T-cell (primary cell): ENCODE measurements at places on chromosomes 6 and 20.

- no peak for DNase-seq
- no peaks in the 10 kb centered on the region for H3K4me1 ChIP-seq
- no peaks in the 10 kb centered on the region for H3K27me3 ChIP-seq
- no peak overlapping the region for H3K4me3 ChIP-seq
- no peak overlapping the region for H3K27ac ChIP-seq
- peaks cover 14% of the 10 kb centered on the region for H3K36me3 ChIP-seq
These were observed 4.1 kb downstream of the MCCD1 start for GRCh38 chr6:31532644-31533454.

DNA sequence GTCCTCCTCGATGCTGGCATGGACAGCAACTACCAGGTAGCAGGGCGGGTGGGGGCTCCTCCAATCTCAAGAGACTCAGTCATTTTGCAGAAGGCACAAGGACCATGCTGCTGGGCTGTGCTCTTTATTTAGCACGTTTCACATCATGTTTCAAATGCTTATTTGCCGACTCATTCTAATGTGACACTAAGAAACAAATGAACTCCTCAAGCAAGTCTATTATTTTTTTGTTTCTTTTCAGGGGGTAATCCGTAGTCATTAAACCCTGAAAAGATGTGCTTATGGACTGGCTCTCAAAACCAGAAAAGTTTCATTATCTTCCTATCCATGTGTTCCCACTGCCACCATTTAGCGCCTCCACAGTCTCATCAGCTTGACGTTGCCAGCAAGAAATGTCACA lies 92.9 kb downstream of the ANKS1A start:
- no peak overlapping the region for H3K27ac ChIP-seq
- H3K4me1 ChIP-seq, result no peaks in the 10 kb centered on the region
- no peak overlapping the region for H3K4me3 ChIP-seq
- DNase-seq, result no peak
- H3K36me3 ChIP-seq, result peaks cover 9% of the 10 kb centered on the region

DNA sequence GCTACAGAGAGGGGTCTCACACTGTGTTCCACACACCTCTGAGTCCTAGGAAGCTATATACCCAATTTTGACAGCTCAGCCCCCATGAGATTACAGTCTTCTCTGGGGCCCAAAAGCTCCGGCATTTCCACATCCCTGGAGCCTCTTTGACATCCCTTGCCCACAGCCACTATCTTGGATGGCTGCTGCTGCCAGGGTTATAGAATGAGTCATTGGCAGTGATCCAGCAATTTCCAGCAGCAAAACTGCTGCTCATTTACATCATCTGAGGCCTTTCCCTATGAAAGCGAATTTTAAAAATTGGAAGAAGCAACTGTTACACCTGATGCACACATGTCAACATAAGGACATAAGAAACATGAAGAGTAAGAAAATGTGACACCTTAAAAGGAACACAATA lies 590.7 kb downstream of the MEI4 start:
- no peaks in the 10 kb centered on the region for H3K27me3 ChIP-seq
- H3K4me1 ChIP-seq, result no peaks in the 10 kb centered on the region
- H3K36me3 ChIP-seq, result no peaks in the 10 kb centered on the region
- H3K27ac ChIP-seq, result no peak overlapping the region
- DNase-seq, result no peak
- H3K4me3 ChIP-seq, result no peak overlapping the region

- no peaks in the 10 kb centered on the region for H3K4me1 ChIP-seq
- H3K36me3 ChIP-seq, result no peaks in the 10 kb centered on the region
- DNase-seq, result no peak
- H3K4me3 ChIP-seq, result no peak overlapping the region
- no peaks in the 10 kb centered on the region for H3K27me3 ChIP-seq
These were observed 228.3 kb downstream of the SLC35F1 start for GRCh38 chr6:118135371-118135770.

GRCh38 chr6:28401172-28401571 lies 1.6 kb upstream of the ZSCAN12 start:
- H3K4me1 ChIP-seq, result peaks cover 21% of the 10 kb centered on the region
- DNase-seq, result no peak
- H3K27ac ChIP-seq, result no peak overlapping the region
- H3K4me3 ChIP-seq, result no peak overlapping the region

- DNase-seq, result no peak
- no peak overlapping the region for H3K4me3 ChIP-seq
- H3K27ac ChIP-seq, result no peak overlapping the region
- no peaks in the 10 kb centered on the region for H3K4me1 ChIP-seq
- H3K27me3 ChIP-seq, result no peaks in the 10 kb centered on the region
These were observed 134.8 kb upstream of the PRDM1 start for GRCh38 chr6:105951322-105951721.

- H3K27ac ChIP-seq, result no peak overlapping the region
- no peaks in the 10 kb centered on the region for H3K4me1 ChIP-seq
- no peaks in the 10 kb centered on the region for H3K27me3 ChIP-seq
- no peak for DNase-seq
These were observed 46.4 kb upstream of the COL21A1 start for GRCh38 chr6:56293781-56294180.

DNA sequence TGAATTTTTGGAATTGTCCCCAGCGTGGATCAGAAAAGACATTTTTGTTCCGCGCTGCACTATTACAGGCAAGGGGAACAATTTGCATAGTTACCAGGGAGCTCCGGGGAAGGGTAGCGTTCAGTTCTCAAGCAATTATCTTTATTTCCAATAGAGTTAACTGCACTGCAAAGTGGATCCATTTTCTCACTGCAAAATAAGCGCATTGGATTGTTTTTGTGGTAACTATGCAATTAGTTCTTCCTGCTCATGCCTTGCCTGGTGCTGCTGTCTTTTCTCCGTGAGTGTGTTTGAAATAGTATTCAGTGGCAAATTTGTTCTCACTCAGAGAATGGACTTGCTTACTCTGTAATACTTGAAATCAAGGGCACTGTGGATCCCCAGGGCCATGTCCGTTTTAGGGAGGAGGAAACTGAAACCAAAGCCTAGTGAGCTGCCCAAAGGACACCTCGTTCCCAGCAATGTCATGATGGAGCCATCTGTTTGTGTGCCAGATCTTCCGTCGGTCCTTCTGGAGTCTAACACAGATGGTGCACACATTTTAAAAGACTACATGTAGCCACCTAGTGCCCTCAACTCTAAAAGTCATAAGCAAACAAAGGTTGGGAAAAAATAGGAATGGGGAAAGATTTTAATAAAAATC lies 7.4 kb upstream of the PCK1 start:
- H3K27ac ChIP-seq, result no peak overlapping the region
- H3K4me1 ChIP-seq, result no peaks in the 10 kb centered on the region
- no peak overlapping the region for H3K4me3 ChIP-seq
- peaks cover 13% of the 10 kb centered on the region for H3K27me3 ChIP-seq

GRCh38 chr6:25137480-25137879 lies 141.7 kb upstream of the CARMIL1 start:
- no peak for DNase-seq
- H3K27me3 ChIP-seq, result no peaks in the 10 kb centered on the region
- H3K27ac ChIP-seq, result peak overlapping the region; percentile 91
- peaks cover 19% of the 10 kb centered on the region for H3K4me1 ChIP-seq
- peak overlapping the region; percentile 83 for H3K4me3 ChIP-seq

- H3K36me3 ChIP-seq, result no peaks in the 10 kb centered on the region
- no peak for DNase-seq
- H3K4me3 ChIP-seq, result no peak overlapping the region
- H3K27ac ChIP-seq, result no peak overlapping the region
- H3K4me1 ChIP-seq, result no peaks in the 10 kb centered on the region
These were observed 390.6 kb upstream of the MAP3K7 start for GRCh38 chr6:90977513-90977912.

- no peak overlapping the region for H3K27ac ChIP-seq
- H3K4me3 ChIP-seq, result no peak overlapping the region
- no peak for DNase-seq
- no peaks in the 10 kb centered on the region for H3K36me3 ChIP-seq
These were observed 81.6 kb downstream of the ZNF217 start for GRCh38 chr20:53512076-53512475.

DNA sequence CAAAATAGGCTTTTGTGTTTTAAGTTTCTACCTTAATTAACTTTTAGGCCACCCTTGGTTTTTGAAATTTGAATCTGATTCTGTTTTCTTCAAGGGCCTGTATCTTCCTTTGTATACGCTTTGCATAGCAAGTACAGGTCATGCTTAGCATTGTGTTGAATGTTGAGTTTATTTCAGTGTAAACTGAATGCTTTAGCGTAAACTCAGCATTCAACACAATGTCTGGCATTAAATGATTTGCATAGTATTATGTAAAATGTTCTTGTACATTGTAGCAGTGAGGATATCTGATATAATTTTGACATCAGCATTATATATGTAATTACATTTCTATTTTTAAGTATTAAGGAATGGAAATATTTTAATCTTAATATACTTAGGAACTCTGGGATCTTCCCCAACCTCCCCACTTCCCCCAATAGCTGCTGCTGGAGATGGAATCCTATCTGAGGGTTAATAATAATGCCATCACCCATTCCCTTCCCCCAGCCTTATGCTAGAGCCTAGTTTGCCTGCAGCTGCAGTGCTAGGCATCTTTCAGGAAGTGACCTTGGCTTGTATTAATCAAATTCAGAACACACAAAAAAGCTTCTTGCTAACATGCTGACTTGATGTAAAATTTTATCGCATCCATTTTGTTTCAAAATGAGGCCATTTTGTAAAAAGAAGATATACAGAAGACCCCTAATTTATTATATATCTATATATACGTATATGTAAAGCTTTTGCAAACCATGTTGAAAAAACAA lies 73.1 kb downstream of the NCOA3 start:
- H3K4me3 ChIP-seq, result no peak overlapping the region
- H3K36me3 ChIP-seq, result peaks cover 5% of the 10 kb centered on the region
- peaks cover 17% of the 10 kb centered on the region for H3K4me1 ChIP-seq
- DNase-seq, result no peak

GRCh38 chr20:64156886-64157875 lies 7.1 kb upstream of the MYT1 start:
- DNase-seq, result no peak
- H3K27ac ChIP-seq, result no peak overlapping the region
- no peak overlapping the region for H3K4me3 ChIP-seq
- H3K36me3 ChIP-seq, result no peaks in the 10 kb centered on the region
- H3K4me1 ChIP-seq, result no peaks in the 10 kb centered on the region

DNA sequence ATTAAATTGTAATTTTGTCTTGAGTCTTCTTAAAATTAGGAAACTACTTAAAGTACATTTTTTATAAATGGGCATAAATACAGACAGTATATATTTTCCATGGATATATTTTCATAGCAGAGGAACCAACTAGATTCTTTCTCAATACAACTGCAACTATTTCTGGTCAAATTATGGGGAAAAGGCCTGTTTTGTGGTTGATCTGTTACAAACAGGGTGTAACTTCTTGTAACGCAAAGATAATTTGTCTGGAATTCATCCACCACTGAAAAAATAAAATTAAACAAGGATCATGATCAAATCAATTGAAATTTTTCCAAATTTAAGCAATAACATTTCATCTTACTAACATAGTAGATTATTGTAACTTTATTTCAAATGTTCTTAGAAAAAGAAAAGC lies 67.2 kb upstream of the RNF146 start:
- no peaks in the 10 kb centered on the region for H3K36me3 ChIP-seq
- no peaks in the 10 kb centered on the region for H3K4me1 ChIP-seq
- no peak overlapping the region for H3K4me3 ChIP-seq
- H3K27me3 ChIP-seq, result peaks cover 2% of the 10 kb centered on the region
- no peak overlapping the region for H3K27ac ChIP-seq
- no peak for DNase-seq

- no peaks in the 10 kb centered on the region for H3K27me3 ChIP-seq
- no peak overlapping the region for H3K27ac ChIP-seq
- no peaks in the 10 kb centered on the region for H3K36me3 ChIP-seq
These were observed 923.7 kb downstream of the TBC1D32 start for GRCh38 chr6:120410586-120410985.
